ENCODE measurements at places on chromosomes 4 and X.

DNA sequence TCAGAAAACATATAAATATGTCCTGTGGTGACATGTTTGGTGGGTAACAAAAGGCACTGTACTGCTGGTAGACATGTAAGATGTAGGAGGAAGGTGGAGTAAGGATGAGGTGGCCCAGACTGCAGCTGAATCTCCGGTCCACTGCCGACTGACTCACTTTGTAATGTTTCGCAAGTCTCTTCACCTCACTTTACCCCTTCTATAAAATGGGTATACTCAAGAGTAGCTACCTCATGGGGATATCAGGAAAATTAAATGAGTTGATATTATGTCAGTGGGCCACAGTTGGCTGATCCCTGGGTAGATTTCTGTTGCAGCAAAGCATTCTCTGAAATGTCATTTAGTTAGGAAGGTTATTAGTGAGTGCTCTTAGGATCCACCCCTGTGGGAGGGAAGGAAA, 22.1 kb downstream of the MRFAP1 start:
- DNase-seq = no peak

DNA sequence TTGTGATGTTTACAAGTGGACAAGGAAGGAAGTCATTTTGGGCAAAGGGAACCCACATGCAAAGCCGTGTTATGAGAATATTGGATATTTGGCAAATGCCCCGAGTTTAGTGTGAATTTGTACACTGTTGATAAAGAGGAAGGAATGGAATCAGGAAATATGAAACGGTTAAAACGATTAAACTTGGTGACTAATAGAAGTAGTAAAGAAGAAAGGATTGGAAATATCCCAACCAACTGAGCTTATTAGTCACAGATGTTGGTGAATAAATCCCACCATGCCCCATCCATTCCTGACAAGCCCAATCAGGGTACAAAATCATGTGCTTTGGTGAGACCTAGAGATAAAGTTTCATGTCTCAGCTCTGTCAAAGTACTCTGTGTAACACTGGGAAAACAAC, 22.0 kb downstream of the ARHGAP24 start:
- DNase-seq = no peak

DNA sequence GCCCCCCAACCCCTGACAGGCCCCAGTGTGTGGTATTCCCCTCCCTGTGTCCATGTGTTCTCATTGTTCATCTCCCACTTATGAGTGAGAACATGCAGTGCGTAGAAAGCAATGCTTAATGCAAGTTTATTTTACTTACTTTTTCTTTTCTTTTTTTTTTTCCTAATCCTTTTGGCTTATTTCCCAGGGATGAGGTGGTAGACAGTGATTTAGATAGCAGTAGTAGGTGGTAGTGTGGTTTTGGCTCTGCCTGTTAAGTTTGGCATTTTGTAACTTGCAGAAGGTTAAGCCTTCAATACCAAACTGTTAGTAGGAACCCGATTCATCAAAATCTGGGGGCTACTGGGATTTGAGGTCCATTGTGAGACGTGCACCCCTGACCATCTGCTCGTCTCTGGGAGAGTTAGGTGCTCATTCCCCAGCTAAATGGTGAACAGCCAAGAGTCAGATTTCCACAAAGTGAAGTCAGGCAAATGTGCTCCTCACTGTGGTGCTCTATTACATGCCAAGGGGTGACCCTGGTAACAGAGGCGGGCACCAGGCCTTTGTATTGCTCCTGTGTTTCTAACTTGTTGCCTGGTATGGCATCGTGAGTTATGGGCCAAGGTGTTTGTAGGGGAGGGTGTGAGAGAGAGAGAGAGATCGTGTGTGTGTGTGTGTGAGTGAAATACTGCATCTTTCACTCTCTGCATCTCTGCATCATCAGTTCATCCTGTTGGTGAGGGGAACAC, 70.3 kb downstream of the PHOX2B start:
- no peak for DNase-seq

- no peak for DNase-seq
Observed at GRCh38 chrX:55523356-55523755, 33.7 kb upstream of the USP51 start.

DNA sequence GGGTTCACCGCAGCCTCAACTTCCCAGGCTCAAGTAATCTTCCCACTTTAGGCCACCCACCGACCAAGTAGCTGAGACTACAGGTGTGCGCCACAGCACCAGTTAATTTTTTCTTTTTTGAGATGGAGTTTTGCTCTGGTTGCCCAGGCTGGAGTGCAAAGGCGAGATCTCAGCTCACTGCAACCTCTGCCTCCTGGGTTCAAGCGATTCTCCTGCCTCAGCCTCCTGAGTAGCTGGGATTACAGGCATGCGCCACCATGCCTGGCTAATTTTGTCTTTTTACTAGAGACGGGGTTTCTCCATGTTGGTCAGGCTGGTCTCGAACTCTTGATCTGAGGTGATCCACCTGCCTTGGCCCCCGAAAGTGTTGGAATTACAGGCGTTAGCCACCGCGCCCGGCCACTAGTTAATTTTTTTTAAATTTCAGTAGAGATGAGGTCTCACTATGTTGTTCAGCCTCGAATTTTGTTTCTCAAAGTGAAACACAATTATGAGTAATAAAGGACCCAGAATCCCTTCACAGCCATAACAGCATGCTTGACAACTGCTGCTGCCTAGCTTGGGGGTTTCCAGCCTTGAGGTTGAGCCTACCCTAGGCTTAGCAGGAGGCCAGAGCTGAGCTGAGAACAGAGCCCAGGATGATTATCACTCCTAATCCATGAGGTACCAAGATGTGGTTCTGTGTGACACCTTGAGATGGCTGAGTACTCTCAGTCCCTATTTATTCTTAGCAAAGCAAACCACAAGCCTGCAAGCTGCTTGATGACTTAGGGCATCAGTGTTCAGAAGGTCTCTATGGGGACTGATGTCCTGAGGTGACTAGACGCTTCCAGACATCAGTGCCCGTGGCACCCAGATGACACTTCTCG, 41.6 kb upstream of the NKRF start:
- peak; percentile 24 for DNase-seq

DNA sequence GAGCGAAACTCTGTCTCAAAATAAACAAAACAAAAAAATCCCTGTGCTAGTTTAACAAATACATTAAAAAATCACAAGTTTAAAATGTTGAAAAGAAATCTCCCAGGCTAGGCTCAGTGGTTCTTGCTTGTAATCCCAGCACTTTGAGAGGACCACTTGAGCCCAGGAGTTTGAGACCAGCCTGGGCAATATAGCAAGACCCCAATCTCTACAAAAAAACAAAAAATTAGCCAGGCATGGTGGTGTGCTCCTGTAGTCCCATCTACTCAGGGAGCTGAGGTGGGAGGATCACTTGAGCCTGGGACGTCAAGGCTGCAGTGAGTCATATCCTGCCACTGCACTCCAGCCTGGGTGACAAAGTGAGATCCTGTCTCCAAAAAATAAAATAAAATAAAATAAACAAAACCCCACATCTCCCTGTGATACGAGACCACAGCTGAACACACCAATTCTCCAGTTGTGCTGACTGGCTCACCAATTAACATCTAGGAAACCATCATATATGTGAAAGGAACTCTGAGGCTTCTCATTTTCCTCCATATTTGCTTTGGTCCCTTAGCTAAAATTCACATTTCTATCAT, 7.3 kb downstream of the RPS4X start:
- no peak for DNase-seq

GRCh38 chr4:184645904-184646610, 3.2 kb downstream of the CASP3 start:
- no peak for DNase-seq

GRCh38 chr4:46379101-46379500, 10.8 kb downstream of the GABRA2 start:
- no peak for DNase-seq

DNA sequence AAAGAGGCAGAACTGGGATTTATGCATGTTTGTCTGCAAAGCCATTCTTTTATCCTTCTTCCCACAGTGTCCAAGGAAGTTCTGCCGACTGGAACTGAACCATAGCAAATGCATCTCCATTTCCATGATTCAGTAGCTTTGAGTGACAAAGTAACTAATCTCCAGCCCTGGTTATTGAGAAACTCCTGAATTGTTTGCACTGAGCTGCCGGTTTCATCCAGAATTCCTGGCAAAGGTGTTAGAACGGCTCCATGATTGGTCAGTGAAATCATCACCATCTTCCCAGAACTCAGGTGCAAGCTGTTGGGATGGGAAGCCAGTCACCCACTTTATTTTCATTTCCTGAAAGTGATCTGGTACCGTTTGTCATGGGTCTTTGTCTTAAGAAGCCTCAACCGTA, 47.0 kb upstream of the SLC34A2 start:
- DNase-seq = no peak

GRCh38 chr4:185837415-185838103, 25.6 kb upstream of the SORBS2 start:
- no peak for DNase-seq

DNA sequence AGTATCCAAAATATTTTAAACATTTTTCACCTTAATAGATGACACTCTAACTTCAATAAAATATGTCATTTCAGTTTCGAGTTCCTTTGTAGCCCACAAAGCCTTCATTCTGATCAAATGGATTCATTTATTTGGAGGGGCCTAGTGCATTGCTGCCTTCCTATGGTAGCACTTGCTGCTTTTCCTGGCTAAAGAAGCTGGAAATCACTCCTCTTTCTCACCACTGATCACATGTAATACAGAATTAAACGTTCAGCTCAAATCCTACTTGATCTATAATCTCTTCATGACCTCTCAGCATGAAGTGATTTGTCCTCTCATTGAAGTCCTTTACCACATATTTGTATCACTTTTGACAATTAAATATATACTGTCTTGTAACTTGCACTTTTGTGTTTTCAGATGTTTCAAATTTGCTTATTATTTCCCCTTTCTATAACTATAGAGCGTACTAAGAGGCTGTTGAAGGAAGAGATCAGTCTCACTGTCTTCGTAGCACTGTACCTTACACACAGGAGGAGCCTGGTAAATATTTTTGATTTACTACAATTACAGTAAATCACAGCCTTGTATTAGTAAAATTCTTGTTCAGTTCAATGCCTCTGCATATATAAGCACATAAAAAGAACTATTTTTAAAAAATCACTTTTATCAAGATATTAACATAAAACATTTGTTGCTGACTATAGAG, 555 bp downstream of the CFI start:
- DNase-seq = no peak

DNA sequence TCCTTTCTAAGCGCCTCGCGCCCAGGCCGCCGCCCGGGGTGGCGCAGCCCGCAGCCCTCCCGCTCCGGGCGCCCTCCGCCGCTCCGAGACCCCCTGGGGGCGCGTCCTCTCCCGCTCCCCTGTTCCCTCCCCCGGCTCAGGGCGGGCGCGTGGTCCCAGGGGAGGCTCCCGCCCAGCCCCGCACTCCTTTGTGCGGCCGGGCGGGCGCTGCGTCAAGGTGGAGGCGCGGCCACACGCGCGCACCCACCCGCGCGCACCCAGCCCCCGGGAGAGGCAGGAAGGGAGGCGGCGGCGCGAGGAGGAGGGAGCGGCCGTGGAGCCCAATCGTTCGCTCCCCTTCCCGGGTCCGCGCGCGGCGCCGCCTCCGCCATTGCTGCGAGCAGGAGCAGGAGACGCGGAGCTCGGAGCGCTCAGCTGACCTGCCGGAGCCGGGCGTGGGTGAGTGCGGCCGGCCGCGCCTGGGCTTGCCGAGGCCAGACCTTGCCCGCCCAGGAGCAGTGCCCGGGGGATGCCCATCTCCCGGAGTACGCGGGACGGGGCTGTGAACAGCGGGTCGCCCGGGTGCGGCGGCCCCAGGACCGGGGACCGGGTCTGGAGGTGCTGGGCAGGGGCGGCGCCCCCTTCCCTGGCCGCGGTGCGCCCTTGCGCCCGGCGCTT, at the start of gene NSG1:
TSS of gene NSG1 (plus strand) at position 367 of the 657 bp plus-strand sequence. CDS start 528 bp downstream, outside the sequence.
- DNase-seq = peak; percentile 33

DNA sequence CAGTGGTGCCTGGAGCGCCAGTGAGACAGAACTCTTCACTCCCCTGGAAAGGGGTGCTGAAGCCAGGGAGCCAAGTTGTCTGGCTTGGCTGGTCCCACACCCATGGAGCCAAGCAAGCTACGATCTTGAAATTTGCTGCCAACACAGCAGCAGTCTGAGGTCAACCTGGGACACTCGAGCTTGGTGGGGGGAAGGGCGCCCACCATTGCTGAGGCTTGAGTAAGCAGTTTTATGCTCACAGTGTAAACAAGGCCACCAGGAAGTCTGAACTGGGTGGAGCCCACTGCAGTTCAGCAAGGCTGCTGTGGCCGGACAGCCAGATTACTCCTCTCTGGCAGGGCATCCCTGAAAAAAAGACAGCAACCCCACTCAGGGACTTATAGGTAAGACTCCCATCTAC, 149.5 kb downstream of the EDA2R start:
- no peak for DNase-seq

DNA sequence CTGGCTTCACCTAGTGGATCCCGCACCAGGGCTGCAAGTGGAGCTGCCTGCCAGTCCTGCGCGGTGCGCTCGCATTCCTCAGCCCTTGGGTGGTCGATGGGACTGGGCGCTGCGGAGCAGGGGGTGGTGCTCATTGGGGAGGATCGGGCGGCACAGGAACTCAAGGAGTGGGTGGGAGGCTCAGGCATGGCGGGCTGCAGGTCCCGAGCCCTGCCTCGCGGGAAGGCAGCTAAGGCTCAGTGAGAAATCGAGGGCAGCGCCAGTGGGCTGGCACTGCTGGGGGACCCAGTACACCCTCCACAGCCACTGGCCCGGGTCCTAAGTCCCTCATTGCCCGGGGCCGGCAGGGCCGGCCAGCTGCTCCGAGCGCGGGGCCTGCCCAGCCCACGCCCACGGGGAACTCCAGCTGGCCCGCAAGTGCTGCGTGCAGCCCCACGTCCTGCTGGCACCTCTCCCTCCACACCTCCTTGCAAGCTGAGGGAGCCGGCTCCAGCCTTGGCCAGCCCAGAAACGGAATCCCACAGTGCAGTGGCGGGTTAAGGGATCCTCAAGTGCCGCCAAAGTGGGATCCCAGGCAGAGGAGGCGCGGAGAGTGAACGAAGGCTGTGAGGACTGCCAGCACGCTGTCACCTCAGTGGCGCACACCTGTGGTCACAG, 27.6 kb upstream of the PGRMC1 start:
- no peak for DNase-seq

- no peak for DNase-seq
Observed at GRCh38 chrX:2401590-2402360, 99.0 kb downstream of the DHRSX start.

DNA sequence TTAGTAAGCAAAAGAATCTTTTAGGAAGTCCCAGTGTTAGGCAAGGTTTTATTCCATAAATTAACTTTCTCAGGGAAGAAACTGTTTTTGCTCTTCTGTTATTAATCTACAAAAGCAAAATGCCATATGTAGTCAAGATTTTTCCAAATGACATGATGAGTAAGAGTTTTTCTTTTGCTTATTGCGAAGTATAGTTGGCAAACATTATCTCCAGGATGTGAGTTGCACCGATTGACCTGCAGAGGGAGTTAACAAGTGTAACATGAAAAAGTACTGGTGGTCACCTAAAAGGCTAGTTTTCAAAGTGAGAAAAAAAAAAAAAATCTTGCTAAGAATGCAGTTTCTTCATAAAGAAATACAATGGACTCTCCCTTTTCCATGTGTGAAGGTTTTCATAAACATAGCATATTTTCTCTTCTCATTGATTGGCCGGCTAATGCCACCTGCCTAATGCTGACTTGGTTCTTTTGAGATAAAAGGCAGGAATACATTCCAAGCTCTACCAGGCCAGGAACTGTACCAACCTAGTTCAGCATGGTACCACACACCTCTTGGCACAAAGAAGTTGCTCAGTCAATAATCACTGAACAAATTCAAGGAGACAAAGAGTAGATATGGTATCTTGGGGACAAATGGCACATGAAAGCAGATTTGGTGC, 100.2 kb downstream of the LNX1 start:
- no peak for DNase-seq

Measured in activated gamma-delta T cell treated with Interleukin-2 at 50 U/mL for 16 hours (primary cell).